Fibroblast of skin of left quadriceps (primary cell): ENCODE measurements at places on chromosomes 16 and 17.
A peak's percentile ranks its signal among the peaks of the same experiment; 100 is the strongest.

GRCh38 chr17:29555840-29556239, 11.0 kb downstream of the ABHD15 start:
- no peak for DNase-seq

- no peak for DNase-seq
These were observed 347.7 kb upstream of the KIF2B start for GRCh38 chr17:53475002-53475401.

- DNase-seq = no peak
These were observed 1.6 kb downstream of the KCNH4 start for GRCh38 chr17:42179335-42179734.

- no peak for DNase-seq
These were observed 385.8 kb upstream of the MAF start for GRCh38 chr16:79986352-79986751.

DNA sequence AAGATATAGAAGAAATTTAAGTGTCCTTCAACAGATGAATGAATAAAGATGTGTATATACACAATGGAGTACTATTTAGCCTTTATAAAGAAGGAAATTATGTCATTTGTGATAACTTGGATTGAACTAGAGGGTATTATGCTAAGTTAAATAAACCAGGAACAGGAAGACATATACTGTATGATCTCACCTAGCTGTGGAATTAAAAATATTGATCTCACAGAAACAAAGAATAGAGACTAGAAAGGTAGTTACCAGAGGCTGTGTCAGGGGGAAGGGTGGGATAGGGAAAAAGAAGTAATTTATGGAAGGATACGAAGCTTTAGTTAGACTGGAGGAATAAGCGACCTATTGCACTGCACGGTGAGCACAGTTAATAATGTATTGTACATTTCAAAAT, 5.4 kb upstream of the ZNF267 start:
- no peak for DNase-seq

GRCh38 chr16:85497622-85498314, 115.4 kb upstream of the GSE1 start:
- DNase-seq = no peak

GRCh38 chr17:81582749-81583148, 30.6 kb upstream of the FAAP100 start:
- DNase-seq = no peak

GRCh38 chr16:78310990-78311561, 211.6 kb downstream of the WWOX start:
- peak; percentile 56 for DNase-seq

DNA sequence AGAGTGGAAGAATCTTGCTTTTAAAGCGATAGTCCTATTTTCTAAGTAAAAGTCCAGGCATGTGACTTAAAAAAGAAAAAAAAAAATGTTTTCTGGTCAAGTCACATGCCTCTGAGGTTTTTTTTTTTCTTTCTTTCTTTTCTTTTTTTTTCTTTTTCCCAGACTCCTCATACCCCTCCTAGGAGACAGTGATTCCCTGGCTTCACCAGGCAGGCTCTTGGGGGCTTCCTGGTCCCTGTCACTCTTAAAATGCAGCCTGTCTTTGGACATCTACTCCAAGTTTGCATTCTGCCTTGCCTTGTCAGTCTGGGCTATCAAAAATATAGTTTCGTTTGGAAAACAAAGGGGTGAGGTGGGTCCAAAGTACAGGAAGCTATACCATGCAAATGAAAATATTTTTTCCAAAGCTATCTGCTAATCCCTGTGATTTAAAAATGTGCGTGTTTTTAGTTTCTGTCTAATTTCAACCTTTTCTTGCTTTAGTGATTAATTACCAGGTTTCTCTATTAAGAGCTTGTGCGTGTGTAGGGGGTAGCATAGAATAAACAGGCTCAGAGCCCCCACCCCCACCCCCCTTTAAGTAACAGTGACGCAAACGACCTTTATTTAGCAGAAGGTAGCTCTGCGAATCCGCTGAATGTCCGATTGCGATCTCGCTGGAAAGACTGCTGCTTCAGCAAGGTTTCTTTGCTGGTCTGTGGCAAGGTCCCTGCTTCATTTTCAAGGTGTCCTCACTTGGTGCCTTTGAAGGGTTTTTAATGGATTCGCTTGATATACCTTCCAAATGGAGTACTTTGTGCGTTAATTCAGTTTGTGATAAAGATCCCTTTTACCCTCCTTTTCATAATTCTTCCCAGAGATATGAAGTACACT, 510.2 kb downstream of the WWOX start:
- no peak for DNase-seq

DNA sequence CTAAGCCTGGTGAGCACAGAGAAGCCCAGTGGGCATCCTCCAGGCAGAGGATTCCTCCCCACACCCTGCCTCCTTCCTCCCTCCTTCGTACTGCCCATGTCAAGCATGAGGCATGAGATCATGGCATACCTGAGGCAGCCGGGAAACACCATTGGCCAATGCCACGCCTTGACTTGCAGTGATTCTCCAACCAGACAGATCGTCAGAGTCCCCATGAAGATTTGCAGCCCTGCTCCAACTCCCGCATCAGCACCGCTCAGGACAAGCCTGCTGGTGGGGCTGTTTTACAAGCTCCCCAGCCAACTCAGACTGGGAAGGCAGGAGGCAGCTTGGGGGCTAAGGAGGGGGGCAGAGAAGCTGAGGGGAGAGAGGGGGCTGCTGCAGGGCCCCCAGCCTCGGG, 2.9 kb upstream of the KRT16 start:
- DNase-seq = no peak

DNA sequence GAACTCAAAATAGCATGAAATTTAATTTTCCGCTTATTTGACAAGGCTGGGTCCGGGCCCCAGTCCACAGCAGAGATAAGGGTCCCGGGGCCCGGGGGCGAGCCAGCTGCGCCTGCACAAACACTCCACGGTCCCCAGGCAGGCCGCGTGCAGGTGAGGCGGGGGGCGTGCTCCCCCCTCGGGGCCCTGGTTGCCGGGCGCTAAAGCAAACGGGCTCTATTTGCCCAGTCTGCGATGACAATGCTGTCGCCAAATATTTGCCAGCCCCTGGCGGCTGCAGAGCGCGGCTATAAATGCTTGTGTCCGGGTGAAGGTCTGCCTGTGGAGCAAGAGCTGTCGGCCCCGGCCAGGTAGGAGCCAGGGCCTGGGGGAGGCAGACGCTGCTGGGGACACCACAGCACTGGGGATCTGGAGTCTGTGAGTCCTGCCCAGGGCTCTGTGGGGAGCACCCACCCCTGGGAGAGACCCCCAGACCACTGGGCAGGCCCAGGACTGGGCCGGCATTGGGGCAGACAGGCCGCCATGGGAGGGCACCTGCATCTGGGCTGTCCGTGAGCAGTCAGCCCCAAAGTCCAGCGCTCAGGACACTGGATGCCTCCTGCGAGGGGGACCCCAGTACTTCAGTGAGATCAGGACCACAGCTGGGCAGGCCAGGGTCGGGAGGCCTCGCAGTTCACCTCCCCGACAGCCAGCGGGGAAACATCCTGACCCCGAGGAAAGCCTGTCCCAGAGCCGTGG, at the start of gene PERCC1:
PERCC1 (plus strand) TSS at position 320 of the 738 bp plus-strand sequence. CDS start 1,516 bp downstream, outside the sequence.
- DNase-seq = no peak

GRCh38 chr17:72430611-72431432, 310.0 kb downstream of the SOX9 start:
- DNase-seq = no peak

DNA sequence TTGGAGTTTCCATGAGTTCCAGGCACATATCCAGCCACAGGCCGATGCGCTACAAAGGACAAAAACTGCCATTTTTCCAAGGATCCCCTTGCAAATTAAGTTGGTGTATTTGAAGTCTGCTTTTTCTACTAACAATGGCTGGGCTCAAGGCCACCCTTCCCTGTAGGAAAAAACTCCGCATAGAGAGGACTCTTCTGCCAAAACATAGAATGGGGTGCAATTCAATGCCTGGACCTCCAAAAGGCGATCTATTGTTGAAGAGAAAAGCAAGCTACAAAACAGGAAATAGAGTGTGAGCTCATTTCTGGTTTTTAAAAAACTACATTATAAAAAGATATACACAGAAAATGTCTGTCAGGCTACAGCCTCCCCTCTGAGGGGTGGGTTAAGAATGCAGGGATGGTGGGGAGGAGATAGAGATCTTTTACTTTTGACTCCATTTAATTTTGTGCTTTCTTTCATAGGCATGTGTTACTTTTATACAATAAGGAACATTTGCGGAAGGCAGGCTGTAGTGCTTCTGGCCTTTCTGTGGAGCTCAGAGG, 22.9 kb upstream of the PRSS54 start:
- DNase-seq = no peak

GRCh38 chr16:2825049-2825742, 4.9 kb upstream of the ZG16B start:
- no peak for DNase-seq

DNA sequence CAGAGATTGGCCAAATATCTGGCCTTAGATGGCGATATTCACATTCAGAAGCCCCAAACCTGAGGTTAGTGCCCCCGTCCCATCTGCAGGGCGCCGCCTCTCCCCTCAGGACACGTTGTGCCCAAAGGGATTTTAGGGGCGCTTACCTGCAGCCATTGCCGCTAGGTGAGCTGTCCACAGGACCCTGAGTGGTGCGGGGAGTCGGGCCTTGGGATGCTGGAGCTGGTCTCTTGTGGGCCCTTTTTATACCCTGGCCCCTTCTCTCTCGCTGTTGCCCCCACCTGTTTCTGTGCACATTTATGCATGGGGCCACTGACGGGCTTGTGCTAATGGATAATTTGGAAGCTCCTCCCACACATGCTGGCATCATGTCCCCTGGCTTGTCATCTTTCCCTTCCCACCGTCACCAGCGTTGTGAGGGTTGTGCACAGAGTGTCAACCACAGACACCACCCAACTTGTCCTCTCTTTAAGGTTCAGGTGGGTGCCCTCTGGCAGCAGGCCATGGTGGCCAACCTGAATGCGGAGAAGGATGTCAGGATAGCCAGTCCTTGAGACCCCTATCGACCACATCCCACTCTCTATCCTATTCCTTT, at the start of gene CSHL1:
CSHL1 (minus strand) TSS at position 218 of the 595 bp plus-strand sequence; CDS start at position 156, 62 bp downstream.
- DNase-seq = no peak

DNA sequence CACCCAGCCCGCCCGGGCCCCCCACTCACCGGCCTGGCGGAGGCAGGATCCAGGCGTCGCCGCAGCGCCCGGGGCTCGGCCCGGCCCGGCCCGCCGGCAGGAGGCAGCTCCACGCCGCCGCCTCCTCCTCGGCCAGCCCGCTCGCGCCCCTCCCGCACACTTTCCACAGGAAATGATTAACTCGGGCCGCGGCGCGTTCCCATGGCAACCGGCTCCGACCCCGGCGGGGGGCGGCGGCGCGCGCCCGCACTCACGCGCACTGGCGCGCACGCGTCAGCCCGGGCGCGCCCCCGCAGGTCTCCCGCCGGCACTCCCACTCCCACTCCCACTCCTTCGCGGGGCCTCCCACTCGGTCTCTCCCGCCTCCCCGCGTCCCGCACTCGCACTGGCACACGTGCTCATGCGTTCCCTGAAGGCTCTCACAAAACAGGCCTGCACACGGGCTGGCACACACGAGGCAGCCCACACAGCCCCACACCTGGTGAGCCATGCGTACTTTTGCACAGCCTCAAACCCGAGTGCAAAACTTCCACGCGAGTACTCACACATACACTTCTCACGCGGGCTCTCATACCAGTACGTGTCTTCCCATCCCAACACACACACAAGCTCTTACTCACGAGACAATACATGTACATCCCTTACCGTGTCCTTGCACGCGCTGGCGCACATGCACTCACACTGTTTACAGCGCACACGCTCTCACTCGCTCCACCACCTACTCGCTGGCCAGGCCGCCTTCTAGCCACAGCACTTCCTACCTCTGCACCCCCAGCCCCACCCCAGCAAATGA, at the start of gene KIFC3:
KIFC3 (minus strand) TSS at position 151 of the 793 bp plus-strand sequence. CDS start 4,248 bp downstream, outside the sequence.
- peak; percentile 55 for DNase-seq
